ENCODE measurements at places on chromosomes 3 and 15.

- no peak for DNase-seq
These were observed 11.4 kb downstream of the CHRD start for GRCh38 chr3:184391266-184391665.

- DNase-seq: no peak
These were observed 796.8 kb upstream of the EPHA6 start for GRCh38 chr3:96017556-96017955.

GRCh38 chr3:177703788-177704187 is 506.5 kb upstream of the TBL1XR1 start:
- no peak for DNase-seq

- no peak for DNase-seq
These were observed 9.1 kb upstream of the NEK10 start for GRCh38 chr3:27378331-27378730.

DNA sequence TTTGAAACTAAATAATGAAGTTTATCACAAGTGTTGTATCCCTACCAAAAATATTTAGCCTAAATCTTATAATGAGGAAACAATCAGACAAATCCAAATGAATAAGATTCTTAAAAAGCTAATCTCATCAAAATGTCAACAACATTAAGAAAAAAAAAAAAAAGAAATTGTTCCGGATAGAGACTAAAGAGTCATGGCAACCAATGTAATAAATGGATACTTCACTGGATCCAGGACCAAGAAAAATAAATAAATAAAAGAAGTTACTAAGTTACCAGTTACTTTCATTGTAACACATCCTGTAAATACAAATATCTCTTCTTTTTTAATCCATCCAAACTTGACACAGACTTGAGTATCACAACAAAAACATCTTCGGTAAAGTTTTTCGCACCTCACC is 607 bp downstream of the MRPL47 start:
- no peak for DNase-seq

DNA sequence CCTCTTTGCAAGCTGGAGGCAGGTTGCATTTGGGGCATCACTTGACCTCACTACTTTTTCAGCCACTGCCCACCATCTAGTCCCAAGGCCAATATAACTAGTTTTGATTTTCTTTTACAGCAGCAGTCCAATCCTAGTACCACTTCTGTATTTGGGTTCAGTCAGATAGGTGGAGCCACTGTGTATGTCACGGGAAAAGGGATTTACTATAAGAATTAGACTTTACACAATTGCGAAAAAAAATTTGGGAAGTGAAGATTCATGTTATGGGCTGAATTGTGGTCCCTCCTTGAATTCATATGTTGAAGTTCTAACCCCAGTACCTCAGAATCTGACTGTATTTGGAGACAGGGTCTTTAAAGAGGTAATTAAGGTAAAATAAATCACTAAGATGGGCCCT is 37.4 kb upstream of the NMNAT3 start:
- DNase-seq: no peak

DNA sequence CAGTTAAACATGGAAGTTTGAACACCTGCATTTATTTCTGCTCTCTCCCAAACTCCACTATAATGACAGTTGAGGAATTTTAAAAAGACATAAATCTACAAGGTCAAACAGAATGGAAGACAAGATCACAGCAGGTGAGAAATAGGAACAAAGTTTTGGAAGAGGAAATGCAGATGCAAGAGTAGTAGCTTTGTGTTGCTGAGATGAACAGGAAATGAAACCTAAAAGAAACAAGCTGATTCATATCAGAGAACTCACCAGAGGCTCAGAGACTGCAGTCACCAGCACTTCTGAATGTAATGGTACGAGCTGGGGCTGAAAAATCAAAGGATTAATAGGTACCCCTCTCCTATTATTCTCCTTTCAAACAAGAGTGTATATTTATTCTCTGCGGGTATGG is 459.9 kb downstream of the RAP2B start:
- DNase-seq: no peak

- DNase-seq: no peak
These were observed 21.1 kb downstream of the OXNAD1 start for GRCh38 chr3:16286161-16286560.

DNA sequence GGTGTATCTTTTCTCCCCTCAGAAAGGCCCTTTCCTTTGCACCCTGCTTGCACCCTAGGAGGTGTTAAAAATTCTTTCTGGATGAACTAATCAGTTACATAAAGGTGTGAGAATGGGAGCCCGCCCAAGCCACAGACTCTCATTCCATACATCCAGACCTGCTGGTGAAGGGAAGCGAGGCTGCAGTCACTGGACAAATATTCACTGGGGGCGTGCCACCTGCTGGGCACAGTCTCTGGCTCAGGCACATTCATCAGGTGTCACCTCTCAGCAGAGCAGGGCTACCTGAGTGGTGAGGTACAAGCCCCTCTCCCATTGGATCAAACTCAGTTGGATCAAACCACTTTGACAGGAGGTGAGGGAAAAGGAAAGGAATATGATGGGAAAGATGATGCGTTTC is 52.0 kb downstream of the NTRK3 start:
- DNase-seq: no peak

- DNase-seq: no peak
These were observed 324.6 kb downstream of the MFSD1 start for GRCh38 chr3:159126261-159127020.

DNA sequence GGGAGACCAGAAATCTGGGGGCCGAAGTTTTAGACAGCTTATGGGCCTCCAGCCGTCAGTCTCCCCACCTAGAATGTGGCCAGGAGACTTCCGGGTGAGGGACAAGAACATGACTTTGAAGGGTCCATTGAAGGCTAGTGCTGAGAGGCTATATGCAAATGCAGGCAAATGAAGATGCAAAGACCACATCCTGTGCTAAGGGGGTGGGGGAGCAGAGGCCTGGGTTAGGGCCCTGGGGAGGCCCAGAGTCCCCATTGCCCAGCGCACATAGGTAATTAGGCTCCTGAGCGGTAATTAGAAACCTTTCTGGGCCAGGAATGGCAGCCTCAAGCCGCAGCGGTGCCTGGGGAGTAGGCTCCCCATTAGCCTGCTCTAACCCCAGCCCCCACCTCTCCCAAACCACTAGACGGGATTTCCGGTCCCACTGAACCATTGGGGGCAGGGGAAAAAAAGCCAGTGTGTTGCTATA is 6.8 kb downstream of the CSK start:
- no peak for DNase-seq

- DNase-seq: no peak
These were observed 2.8 kb downstream of the OCA2 start for GRCh38 chr15:28096411-28096669.

GRCh38 chr3:119861681-119862080 is 79.8 kb downstream of the NR1I2 start:
- no peak for DNase-seq

GRCh38 chr3:178603735-178604134 is 67.5 kb downstream of the KCNMB2 start:
- DNase-seq: no peak

GRCh38 chr15:80012060-80012726 is 41.2 kb upstream of the BCL2A1 start:
- no peak for DNase-seq

- no peak for DNase-seq
These were observed 467.3 kb downstream of the CADM2 start for GRCh38 chr3:85426121-85426520.

DNA sequence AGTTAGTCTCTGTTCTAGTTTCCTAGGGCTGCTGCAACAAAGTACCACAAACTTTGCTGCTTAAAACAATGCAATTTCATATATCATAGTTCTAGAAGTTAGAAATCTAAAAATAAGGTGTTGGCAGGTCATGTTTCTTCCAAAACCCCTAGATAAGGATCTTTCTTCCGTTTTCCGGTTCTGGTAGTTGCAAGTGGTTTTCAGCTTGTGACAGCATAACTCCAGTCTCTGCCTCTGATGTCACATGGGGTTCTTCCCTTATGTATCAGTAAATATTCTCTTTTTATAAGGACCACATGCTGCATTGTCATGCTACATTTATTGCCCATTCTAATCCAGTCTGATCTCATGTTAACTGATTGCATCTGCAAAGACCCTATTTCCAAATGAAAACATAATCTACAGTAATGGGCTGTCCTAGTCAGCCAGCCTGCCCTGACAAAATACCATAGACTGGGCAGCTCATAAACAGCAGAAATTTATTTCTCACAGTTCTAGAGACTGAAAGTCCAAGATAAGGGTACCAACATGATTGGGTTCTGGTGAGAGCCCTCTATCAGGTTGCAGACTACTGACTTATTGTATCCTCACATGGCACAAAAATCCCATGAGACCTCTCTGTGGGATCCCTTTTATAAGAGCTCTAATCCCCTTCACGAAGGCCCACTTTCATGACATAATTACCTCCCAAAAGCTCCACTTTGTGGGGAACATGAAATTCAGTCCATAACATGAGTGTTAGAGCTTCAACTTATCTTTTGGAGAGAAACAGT is 642.0 kb upstream of the NAALADL2 start:
- DNase-seq: no peak

DNA sequence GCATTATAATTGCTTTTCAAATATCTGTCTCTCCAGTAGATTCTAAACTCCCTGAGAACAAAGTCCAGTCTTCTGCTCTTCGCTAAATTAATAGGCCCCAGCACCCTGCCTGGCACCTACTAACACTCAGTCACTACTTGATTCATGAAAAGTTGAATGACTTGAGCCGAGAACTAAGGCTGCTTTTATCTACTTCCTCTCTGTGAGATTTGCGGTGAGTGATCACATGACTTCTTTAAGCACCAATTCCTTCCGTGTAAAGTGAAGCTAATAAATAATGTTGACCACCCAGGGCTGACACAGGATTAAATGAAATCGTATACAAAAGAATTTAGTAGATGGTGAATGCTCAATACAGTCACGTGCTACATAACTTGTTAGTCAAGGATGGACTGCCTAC is 44.6 kb upstream of the PGPEP1L start:
- no peak for DNase-seq

DNA sequence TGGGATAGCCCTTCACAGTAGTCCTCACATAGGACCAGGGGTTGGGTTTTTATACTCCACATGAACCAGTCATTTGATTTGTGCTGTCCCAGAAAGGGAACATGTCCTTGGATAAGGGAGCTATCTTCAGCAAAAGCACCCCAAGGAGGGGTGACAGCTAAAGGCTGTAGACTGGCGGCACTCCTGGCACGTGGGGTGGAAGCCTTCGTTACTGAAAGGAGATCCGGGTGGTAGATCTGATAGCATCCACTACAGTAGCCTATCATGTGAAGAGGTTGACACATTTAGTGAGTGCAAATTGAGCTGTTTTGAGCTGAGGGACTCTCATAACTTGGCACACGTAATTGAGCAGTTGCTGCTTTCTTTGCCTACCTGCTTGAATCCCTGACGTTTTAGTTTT is 588.8 kb upstream of the GOLIM4 start:
- DNase-seq: no peak

GRCh38 chr3:114553949-114554593 is 260.2 kb downstream of the TIGIT start:
- no peak for DNase-seq

GRCh38 chr3:103173940-103174339 is 739.1 kb downstream of the ZPLD1 start:
- no peak for DNase-seq

- no peak for DNase-seq
These were observed 121.2 kb upstream of the NR2F2 start for GRCh38 chr15:96209285-96209735.

GRCh38 chr15:31448635-31448979 is 122.0 kb downstream of the KLF13 start:
- no peak for DNase-seq

DNA sequence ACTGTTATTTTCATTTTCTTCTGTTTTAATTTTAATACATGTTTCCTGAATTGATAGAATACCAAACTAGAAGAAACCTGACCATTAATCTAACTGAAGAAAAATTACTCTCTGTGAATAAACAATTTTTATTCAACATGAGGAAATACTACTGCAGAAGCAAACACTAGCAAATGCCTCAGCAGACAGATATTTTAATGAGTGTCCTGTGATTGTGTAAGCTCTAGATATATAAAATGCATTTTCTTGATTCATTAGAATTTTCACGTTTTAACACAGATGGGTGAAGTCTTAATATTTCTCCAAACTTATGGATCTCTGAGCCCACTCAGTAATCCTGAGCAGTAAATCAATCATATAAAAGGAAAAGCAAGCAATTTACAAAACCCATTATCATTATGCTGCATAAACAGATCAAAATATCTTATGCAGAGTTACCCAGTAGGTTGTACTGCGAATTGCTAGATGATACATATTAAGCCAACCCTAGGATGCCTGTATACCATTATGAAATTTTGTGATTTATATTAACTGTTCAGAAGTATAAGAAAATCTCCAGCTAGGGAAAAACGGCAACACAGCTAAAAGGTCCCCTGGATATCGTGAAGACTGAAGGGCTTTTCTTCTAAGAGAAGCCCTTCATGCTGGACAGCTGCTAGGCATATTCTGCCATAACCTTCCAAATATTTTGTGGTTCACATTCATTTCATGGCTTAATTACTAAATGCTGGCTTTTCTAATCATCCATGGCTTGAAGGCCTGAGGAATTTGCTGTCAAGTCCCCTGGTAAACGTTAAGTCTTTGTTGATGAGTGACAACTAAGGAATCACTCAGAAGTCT is 157.7 kb upstream of the TGFBR2 start:
- no peak for DNase-seq

DNA sequence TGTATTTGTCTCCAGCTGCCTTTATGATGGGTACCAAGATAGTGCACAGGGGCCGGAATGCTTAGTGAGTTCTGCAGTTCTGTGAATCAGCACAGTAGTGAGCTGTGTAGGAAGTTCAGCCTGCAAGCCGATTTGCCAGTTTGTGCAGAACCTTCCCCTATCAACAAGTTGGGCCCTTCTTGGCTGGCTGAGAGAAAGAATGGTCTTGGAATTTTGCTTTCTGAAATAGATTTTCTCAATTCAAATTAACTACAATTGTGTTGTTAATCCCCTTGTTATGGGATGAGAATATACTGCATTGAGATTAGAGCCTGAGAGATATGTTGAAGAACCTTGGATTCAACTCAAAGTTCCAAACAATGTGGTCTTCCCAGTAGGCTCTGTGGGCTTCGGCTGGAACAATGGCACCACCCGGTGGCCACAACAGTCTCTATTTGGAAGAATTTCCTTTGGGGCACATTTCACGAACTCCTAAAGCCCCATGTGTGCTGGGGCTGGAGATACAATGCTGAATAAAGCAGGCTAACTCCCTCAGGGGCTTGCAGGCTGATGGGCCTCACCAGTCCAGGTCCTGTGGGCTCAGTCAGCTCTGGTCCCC is 59.1 kb downstream of the TRIM42 start:
- peak; percentile 11 for DNase-seq

Data from NCI-H2107 (cell line).